ENCODE measurements at places on chromosomes 12 and 14.

DNA sequence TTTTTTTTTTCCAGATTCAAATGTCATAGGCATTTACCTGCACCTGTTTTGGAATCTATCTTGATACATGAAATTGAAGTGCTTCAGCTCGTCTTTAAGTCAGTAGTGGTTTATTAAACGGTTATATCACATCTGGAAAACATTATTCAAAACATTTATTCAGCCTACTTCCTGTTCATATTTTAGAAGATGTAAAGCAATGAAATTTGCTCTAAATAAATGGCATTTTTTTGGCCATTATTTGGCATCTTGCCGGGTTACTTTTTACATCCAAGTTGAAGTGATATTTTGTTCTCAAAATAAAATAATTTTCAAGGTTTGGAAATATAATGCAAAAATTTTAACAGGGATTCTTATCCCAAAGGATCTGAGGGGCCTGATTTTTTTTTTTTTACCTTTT lies 103.1 kb downstream of the EML1 start:
- DNase-seq, result no peak

DNA sequence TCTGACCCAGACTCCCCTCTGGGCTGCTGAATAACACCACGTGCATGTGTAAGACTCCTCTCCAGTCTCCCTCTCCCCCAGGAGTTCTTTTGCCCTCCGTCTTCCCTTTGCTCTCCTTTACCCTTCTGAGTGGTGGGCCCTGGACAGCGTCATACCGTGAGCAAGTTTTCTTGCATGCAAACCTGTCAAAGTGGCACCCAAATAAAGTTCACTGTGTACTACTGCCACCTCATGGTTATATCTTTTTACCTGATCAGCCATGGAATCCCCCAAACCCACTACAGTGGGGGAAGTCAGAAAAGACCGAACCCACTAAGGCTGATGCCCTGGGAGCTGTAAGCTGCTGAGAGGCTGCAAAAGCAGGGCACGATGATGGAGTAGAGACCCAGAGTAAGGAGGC lies 131.1 kb upstream of the VRK1 start:
- no peak for DNase-seq

DNA sequence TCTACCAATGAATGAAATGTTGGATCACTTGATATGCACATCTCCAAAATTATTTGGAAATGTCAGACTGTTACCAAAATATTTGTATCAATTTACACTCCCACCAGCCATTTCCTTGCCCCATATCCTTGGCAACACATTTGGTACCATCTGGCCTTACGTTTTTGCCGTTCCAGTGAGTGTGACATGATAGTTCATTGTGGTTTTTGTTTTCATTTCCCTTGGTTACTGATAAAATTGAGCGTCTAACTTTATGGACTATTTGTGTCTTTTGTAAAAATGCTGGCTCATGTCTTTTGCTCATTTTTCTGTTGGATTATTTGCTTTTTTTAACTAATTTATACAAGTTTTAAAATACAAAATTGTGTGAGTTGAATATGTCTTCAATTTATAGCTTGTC lies 11.0 kb downstream of the KLHDC1 start:
- no peak for DNase-seq

- DNase-seq, result no peak
Observed at GRCh38 chr14:55702511-55702910, 122.5 kb downstream of the KTN1 start.

DNA sequence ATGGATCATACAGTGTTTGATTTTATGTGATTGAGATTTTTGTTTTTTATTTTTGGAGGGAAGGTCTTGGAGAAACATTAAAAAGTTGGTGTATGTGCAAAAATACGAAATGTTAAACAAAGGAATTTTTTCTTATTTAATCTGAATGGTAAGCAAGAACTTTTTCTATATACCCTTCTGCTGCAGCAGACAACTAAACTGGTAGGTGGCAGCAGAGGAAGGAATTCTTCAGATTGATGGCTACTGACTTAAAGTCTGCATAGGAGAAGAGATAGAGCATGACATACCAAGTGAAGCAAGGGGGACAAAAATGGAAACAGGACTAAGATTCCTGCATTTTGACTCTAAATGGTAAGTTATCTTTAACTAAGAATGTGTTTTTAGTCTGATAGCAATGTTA lies 42.0 kb upstream of the A2ML1 start:
- no peak for DNase-seq

DNA sequence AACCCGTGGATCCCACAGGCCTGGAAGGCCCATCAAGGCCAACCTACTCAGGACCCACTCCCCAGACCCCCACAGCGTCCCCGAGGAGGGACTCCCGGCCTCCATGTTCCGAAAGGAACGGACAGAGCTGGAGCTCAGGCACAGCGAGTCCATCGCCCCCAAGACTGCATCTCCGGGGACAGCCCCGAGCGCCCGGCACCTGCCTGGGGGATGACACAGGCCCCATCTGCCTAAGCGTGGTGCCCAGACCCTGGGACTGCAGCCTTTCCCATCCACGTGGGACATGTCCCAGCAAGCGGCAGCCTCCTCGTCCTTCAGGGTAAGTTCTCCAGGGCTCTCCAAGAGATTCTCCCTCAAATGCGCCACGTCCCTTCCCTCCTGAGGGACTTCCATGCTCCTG lies 12.1 kb upstream of the DIO3 start:
- no peak for DNase-seq

DNA sequence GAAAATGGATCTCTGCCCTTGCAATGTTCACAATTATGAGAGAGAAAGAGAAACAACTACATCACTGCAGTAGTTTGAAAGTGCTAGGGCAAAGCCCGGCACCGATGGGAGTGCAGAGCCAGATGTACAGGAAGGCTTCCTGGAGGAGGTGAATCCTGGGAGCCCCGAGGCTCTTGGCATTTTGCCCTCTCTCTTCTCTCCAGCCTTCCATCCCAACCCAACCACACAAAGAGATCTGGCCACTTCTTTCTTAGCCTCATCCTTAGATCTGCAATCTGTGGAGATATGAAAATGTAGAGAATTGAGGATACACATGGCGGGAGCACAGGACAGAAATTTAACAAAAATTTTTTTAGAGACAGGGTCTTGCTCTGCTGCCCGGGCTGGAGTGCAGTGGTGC lies 3.3 kb upstream of the PAPLN start:
- no peak for DNase-seq

DNA sequence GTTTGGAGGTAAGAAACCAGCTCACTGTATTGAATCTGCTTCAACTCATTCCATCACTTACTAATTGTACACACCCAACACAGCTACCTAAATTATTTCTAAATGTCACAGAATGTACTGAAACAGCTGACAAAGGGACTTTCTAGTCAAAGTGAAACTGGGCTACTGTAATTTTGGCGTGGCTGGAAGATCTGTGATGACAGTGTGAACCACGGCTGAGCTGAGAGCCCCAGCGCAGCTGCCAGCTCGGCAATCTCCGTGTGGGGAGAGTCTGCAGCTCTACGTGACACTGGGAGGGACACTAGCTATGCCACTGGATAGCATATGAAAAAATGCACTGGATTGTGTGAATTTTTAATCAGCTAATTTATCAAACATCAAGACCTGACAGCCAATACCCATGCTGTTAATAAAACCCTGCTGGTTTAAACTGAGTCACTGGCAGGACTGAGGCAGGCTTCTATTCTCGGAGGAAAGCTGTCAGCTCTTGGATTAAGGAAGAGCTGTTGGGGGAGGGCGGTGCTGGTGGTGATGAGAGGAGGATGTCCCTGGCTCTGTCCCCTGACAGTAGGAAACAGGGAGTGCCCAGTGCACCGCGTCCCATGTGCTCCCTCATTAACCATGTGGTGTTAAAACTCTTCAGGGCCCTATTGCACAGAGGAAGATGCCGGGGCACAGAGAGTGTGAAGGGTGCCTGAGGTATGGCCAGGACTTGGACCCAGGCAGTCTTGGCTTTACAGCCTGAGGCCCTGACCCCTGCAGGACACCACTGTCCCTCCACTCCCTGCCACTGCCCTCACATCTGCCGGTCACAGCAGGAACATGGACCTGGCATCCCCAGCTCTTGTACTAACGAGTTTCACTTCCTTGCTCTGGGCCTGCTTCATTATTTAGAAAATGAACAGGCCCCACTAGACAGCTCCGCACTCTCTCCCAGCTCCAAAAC lies 13.3 kb downstream of the SLC15A4 start:
- no peak for DNase-seq

GRCh38 chr14:23240661-23241060 lies 2.9 kb downstream of the RNF212B start:
- DNase-seq, result no peak
